ENCODE measurements at places on chromosomes 13 and 19. TPM values are rescaled to one million over a fixed set of nuclear protein-coding genes. Genes with fewer than 3 reads are reported as not detected.

The SLC10A2 gene
- not detected for total RNA-seq

The RASL11A gene
- 13.4 TPM for total RNA-seq

The VSTM1 gene
- 0.74 TPM for total RNA-seq

The AKT1S1 gene
- total RNA-seq = 30.4 TPM

The GAS6 gene
- total RNA-seq = 138 TPM

The BIVM gene
- total RNA-seq = 27.8 TPM

The CEACAM3 gene
- not detected for total RNA-seq

The PSPN gene
- 2.0 TPM for total RNA-seq

The PALM gene
- total RNA-seq = not detected

The OVOL3 gene
- total RNA-seq = not detected

The ZNF726 gene
- 8.7 TPM for total RNA-seq

The CALR3 gene
- total RNA-seq = not detected

The KANK3 gene
- total RNA-seq = not detected

The PSG4 gene
- total RNA-seq = not detected

The SOX1 gene
- total RNA-seq = not detected

The CTU1 gene
- 26.5 TPM for total RNA-seq

The LPAR2 gene
- total RNA-seq = 0.21 TPM

The ZNF536 gene
- total RNA-seq = not detected

The TNFSF9 gene
- total RNA-seq = 45.9 TPM

The NCAN gene
- 0.03 TPM for total RNA-seq

The SLC25A41 gene
- not detected for total RNA-seq

The CRTC1 gene
- 3.0 TPM for total RNA-seq

The ATP13A1 gene
- total RNA-seq = 53.8 TPM

The ZNF473 gene
- total RNA-seq = 10.4 TPM

The KLK3 gene
- total RNA-seq = not detected

The LRRC25 gene
- total RNA-seq = not detected

The EPSTI1 gene
- 0.20 TPM for total RNA-seq

The ANGPTL4 gene
- total RNA-seq = not detected

The PEG3 gene
- total RNA-seq = not detected

The SLC6A16 gene
- not detected for total RNA-seq

The PDCD5 gene
- 239 TPM for total RNA-seq

The FGF21 gene
- not detected for total RNA-seq

Data from HT1080 (cell line).